Stimulated activated CD8-positive, alpha-beta memory T cell treated with anti-CD3 and anti-CD28 coated beads, Interleukin-4, amount 100 ng/mL, for 24 hours (primary cell): ENCODE measurements at places on chromosomes 4 and X.

- no peak for DNase-seq
Observed at GRCh38 chr4:183395395-183395794, 49.0 kb upstream of the CDKN2AIP start.

GRCh38 chrX:10769696-10770619, 149.6 kb upstream of the MID1 start:
- no peak for DNase-seq

DNA sequence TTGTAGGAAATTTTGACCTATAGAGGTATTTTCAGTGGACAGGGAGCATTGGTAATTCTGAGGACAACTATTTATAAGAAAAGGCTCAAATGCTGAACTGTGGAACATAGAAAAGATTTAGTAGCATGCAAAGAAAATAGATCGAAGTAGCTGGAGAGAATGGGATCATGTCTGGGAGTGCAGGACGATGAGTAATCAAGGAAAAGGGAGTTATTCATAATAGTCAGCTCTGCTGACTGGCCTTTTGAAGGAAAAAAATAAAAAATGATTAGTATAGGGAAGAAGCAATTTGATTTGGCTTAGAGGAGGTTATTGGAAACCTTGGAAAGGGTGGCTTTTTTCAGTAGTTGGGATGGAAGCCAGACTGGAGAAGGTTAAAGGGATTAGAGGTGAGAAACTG, 22.9 kb upstream of the ANK2 start:
- DNase-seq = no peak

- DNase-seq = no peak
Observed at GRCh38 chrX:153688506-153688905, 780 bp downstream of the SLC6A8 start.

DNA sequence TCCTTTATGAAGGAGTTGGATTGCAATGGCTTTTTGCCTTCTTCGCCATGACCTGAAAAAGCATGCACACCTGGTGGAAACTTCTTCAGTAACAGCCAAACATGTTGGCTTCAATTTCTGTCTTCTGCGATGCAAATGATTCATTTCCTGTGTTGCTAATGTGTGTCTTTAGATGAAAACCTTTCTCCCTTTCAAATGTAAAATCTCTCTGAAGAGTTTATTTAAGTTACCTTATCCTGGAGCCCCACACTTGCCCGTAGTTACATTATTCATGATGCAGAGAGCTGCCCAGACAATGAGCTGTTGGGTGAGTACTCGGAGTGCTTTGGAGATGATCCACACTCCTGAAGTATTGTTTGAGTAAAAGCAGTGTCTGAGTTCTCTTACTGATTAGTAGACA, 1100.9 kb downstream of the RPA4 start:
- DNase-seq = no peak

DNA sequence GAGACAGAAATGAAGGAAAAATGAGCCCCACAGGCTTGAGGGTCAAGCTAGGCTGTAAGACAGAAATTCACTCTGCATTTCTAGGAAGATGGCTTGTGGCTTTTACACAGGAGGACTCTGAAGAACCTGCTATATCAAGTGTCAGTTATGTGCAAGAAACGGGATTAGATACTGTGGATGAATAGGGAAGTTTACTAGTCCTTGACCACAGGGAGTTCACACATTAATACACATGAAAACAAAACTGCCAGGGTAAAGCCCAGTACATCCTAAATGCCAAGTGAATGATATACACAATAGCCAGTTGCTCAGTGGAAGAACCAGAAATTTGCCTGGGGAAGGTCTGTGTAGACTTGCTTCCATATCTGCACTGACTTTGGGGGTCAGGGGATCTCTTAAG, 53.5 kb downstream of the TMEM131L start:
- no peak for DNase-seq

DNA sequence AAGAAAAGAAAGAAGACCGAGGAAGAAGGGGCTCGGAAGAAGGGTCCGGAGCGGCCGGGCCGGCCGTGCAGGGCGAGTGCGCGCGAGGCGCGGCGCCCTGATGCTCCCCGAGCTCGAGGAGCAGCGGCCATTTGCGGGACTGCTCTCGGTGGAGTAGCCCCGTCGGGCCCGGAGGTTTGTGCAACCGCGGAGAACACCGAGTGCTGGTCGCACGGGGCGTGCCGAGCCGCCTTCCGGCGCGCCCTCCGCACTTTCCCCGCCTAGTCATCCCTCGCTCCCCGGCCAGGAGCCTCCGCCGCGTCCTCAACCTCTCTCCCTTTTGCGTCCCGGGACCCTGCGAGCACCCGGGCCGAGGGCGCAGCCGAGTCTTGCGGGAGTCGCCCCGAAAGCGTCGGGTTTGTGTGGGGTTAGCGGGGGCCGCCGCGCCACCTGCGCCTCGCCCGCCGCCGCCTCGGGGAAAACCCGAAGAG, 127.4 kb downstream of the LAS1L start:
- no peak for DNase-seq

DNA sequence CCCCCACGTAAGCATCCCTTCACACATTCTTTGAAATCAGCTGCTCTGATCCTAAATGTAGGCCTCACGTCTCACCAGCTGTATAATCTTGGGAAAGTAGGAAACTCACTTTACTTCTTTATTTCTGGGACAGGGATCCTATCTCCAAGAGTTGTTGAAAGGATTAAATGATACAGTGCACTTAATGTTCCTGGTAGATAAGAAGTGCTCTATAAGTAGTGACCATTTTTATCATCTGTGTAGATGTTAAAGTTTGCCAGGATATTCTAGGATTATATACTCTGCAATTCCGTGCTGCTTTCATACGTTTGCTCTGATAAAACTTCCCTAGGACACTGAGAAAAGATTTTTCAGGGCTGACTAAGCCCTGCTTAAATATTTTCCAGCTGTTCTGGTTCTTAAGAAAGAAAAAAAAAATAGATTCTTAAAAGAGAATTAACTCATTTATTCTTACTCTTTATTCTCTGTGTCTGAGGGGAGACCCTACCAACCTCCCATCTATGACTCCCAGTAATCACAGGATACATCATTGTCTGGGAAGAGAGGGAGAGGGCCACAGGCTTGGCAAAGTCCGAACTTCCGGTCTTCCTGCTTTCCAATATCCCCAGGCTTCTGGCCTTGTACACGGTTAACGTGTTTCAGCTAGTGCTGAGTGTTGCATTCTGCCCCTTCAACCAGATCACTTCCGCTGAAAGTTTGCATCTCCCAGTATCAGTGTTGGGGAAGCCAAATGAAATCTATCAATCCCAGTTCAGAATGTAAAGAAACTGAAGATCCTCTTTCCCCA, 269.2 kb downstream of the TRIML1 start:
- no peak for DNase-seq

GRCh38 chrX:104922206-104922621, 298.3 kb downstream of the TEX13A start:
- peak; percentile 29 for DNase-seq

GRCh38 chr4:156053174-156053573, 99.5 kb upstream of the CTSO start:
- DNase-seq = no peak

- DNase-seq = no peak
Observed at GRCh38 chr4:15501941-15502340, 32.3 kb downstream of the CC2D2A start.

DNA sequence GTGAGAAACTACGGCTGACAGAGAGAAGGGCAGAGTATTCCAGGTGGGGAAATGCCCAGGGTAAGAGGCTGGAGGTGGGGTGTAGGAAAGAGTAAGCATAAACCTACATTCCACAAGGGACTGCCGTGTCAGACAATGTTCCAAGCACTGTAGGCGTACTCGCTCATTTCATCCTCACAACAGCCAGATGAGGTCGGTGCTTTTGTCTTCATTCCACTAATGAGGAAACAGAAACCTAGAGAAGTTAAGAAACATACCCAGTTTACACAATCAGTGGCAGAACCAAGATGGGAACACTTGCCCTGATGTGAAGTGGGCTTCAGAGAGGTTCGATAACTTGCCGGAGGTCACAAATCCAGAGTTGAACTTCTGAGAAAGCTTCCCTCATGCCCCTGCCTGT, 4.6 kb downstream of the SASH3 start:
- no peak for DNase-seq

DNA sequence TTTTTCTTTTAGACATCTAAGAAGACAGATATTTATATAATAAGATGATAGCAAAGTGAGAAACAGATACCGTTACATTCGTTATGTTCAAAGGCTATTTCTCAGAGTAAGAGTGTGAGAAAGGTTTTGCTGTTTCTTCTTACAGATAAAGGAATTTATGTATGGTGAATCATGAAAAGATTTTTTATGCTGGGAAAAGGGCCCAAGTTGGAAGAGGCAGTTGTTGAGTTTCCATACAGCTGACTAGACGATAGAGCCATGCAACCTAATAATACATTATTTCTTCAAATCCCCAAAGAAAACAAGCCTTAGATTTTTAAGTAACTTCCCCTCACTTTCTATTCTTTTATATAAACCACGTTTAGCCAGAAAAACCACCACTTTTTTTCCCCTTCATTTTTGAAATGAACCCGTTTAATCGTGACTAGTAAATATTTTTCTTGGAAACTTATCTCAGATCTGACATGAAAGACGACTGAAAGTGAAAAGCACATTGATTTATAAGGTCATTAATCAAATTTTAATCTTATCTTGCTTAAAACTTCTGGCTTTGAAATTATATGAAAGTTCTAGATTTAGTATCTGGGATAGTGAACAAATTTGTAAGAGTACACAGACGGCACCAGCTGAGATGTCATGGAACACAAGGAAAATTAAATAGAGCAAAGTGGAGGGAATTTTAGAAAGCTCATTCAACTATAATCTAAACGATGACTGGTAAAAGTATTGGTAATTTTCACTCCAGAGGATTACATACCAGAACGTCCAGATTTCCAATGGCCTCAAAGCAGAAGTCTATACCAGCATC, 10.9 kb downstream of the ADH6 start:
- no peak for DNase-seq

DNA sequence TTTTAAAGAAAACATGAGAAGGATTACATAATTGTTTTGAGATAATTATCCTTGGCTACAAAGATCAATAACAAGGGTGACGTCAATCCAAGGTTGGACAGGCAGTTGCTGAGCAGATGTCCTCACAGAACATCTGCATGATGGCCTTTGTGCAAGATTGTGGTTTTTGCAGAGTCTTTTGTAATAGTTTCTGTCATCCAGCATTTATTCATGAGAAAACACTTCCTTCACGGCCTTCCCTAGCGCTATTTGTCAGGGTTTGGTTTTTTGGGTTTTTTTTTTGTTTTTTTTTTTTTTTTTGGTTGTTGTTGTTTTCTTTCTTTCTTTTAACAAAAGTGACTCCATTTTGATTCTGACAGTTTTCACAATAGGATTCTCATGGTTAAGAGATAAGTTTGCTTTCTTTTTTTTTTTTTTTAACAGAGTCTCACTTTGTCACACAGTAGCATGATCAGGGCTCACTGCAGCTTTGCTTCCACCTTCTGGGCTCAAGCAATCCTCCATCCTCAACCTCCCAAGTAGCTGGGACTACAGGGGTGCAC, 31.5 kb upstream of the ELF2 start:
- DNase-seq = no peak

DNA sequence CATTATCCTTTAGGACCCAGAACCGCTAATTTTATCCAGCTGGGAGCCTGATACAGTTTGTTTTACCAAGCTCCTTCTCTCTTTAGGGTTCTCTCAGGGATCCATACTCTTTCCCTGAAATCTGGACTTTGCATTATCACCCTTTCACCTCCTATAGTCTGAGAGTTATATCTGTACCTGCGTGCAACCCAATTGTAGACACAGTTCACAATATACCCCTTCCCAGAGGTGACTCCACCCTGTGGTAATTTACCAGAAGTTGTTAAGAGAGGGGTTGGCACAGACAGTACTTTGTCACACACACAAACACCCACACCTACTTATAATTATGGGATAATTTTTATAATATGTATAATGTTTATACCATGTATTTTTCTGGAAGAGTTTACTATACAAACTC, 275.8 kb upstream of the NR3C2 start:
- DNase-seq = no peak

GRCh38 chr4:25031077-25031621, 403 bp upstream of the LGI2 start:
- no peak for DNase-seq

DNA sequence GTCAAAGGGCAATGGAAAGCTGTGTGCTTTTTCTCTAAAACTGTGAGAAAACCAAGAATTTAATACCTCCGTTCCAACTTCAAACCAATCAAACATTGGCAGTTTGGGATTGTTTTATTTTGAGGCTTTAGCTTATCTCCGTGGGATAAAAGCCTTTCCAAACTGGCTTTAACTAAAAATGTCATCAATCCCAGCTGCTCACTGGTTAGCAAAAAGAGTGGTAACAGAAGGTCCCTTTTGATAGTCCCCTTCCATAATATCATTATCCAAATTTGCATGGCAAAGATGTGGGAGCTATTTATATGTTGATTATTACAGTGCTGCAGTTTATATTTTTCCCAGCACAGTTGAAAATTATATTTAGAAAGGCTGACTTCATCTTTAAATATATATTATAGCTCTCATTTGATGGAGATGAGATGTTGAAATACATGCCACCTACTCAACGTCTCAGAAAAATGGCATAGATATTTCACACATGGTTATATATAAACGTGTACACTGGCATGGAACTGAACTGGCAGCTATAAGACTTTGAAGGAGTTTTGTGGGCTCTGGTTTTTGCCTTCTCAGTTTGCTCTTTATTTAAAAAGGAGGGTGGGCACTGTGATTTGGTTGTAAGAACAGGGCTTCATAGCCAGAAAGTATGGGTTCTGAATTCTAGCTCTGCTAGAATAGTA, 707.1 kb upstream of the SLIT2 start:
- no peak for DNase-seq

- DNase-seq = no peak
Observed at GRCh38 chr4:186627226-186627865, 72.0 kb upstream of the MTNR1A start.

DNA sequence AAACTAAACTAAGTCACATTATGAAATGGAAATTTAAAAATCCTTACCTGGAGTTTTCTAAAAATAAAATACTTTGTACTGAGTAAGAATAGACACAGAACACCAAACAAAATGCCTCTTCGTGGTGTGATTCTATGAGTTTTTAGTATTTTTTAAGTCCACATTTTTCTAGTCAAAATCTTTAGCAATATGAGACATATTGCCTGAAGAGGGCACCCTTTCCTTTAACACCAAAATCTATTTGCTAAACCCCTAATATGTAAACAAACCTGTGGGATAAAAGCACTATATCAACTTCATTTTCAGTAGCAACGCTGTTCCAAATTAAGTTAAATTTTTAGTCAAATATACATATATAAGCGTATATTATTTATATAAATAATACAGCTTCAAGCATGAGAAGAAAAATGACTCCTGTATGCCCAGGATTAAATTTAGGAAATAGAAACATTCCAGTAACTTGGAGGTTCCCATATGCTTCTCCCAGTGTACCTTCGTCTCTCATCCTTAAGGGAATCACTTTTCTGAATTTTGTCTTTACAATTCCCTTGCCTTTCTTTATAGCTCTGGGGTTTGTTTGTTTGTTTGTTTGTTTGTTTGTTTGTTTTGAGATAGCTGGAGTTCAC, 23.0 kb upstream of the PGM2 start:
- no peak for DNase-seq

- no peak for DNase-seq
Observed at GRCh38 chr4:101114936-101115372, 232.4 kb downstream of the PPP3CA start.

GRCh38 chr4:23819041-23819511, 70.8 kb downstream of the PPARGC1A start:
- DNase-seq = no peak
